OCI-LY7 (cell line): ENCODE measurements at places on chromosomes 3 and 15. TPM values are rescaled to one million over a fixed set of nuclear protein-coding genes. Genes with fewer than 3 reads are reported as not detected.

ICE2 gene
- total RNA-seq, result 78.1 and 80.1 TPM in 2 replicates

SLTM gene
- total RNA-seq, result 121 and 129 TPM in 2 replicates

CHDH gene
- total RNA-seq, result 1.4 and 2.3 TPM in 2 replicates

C2CD4A gene
- total RNA-seq, result not detected in 2 replicates

LMLN gene
- total RNA-seq, result 6.2 and 7.1 TPM in 2 replicates

ADAMTSL3 gene
- total RNA-seq, result 0.18 TPM in 1 of 2 replicates, not detected in the other

ST3GAL6 gene
- 0.25 and 1.1 TPM in 2 replicates for total RNA-seq

SOX14 gene
- not detected in 2 replicates for total RNA-seq

NMB gene
- total RNA-seq, result 6.6 and 8.7 TPM in 2 replicates

PRKCI gene
- total RNA-seq, result 36.2 and 38.3 TPM in 2 replicates

CPEB1 gene
- not detected in 2 replicates for total RNA-seq

TUSC7 gene
- not detected in 2 replicates for total RNA-seq

ACVR2B gene
- 7.2 and 7.9 TPM in 2 replicates for total RNA-seq

FEZF2 gene
- total RNA-seq, result not detected in 2 replicates

SI gene
- total RNA-seq, result not detected in 2 replicates

ZPLD1 gene
- total RNA-seq, result not detected in 2 replicates

NGRN gene
- 40.0 and 44.4 TPM in 2 replicates for total RNA-seq

RAB43 gene
- total RNA-seq, result 10.4 and 14.1 TPM in 2 replicates

HCLS1 gene
- total RNA-seq, result 235 and 241 TPM in 2 replicates

NRROS gene
- 3.7 and 3.8 TPM in 2 replicates for total RNA-seq

PTX3 gene
- not detected in 2 replicates for total RNA-seq

ZNF717 gene
- 18.4 and 18.5 TPM in 2 replicates for total RNA-seq

GOLGA8N gene
- 1.4 and 2.8 TPM in 2 replicates for total RNA-seq

NMNAT3 gene
- total RNA-seq, result 0.09 and 0.15 TPM in 2 replicates

TPRG1 gene
- total RNA-seq, result not detected in 2 replicates

NR2E3 gene
- not detected in 2 replicates for total RNA-seq

PEX11A gene
- total RNA-seq, result 0.77 and 2.8 TPM in 2 replicates

C3orf85 gene
- total RNA-seq, result not detected in 2 replicates

SLC51B gene
- not detected in 2 replicates for total RNA-seq

PPARG gene
- not detected in 2 replicates for total RNA-seq

KNL1 gene
- 58.7 and 62.3 TPM in 2 replicates for total RNA-seq
